Activated B cell treated with CpG ODN at 0.5 μM for 24 hours (primary cell): ENCODE measurements at places on chromosomes 2 and 18.
A peak's percentile ranks its signal among the peaks of the same experiment; 100 is the strongest.

- H3K36me3 ChIP-seq: peaks cover 4% of the 10 kb centered on the region
- peak overlapping the region; percentile 12 for H3K4me3 ChIP-seq
- H3K27me3 ChIP-seq: no peaks in the 10 kb centered on the region
These were observed 335.7 kb upstream of the HS6ST1 start for GRCh38 chr2:128654408-128654807.

GRCh38 chr2:64762301-64762997 lies 108.7 kb upstream of the SERTAD2 start:
- DNase-seq: no peak
- H3K36me3 ChIP-seq: no peaks in the 10 kb centered on the region
- H3K27ac ChIP-seq: no peak overlapping the region
- H3K27me3 ChIP-seq: no peaks in the 10 kb centered on the region
- no peak overlapping the region for H3K4me3 ChIP-seq

- no peaks in the 10 kb centered on the region for H3K27me3 ChIP-seq
- H3K36me3 ChIP-seq: no peaks in the 10 kb centered on the region
- H3K4me1 ChIP-seq: peaks cover 5% of the 10 kb centered on the region
- no peak overlapping the region for H3K27ac ChIP-seq
- DNase-seq: no peak
These were observed 6.2 kb upstream of the KDSR start for GRCh38 chr18:63373161-63373560.

DNA sequence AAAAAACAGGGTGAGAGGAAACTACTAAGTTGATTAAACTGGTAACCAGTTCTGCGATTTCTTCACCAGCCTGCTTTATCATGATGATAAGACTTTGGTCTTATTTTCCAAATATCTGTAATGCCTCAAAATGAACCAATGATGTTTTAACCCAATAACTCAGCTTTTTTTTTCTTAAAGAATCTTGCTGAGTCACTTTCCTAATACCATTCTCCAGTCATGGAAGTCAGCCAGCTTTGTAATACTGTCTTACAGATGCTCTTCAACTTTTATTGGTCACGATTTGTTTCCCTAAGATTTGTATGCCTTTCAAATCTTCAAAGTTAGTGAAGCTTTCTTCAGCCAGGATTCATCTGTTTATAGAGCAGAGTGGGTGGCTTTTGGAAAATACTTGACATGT lies 47.7 kb upstream of the SMIM21 start:
- DNase-seq: no peak
- H3K36me3 ChIP-seq: no peaks in the 10 kb centered on the region
- no peak overlapping the region for H3K4me3 ChIP-seq
- peaks cover 6% of the 10 kb centered on the region for H3K27me3 ChIP-seq
- H3K27ac ChIP-seq: no peak overlapping the region

DNA sequence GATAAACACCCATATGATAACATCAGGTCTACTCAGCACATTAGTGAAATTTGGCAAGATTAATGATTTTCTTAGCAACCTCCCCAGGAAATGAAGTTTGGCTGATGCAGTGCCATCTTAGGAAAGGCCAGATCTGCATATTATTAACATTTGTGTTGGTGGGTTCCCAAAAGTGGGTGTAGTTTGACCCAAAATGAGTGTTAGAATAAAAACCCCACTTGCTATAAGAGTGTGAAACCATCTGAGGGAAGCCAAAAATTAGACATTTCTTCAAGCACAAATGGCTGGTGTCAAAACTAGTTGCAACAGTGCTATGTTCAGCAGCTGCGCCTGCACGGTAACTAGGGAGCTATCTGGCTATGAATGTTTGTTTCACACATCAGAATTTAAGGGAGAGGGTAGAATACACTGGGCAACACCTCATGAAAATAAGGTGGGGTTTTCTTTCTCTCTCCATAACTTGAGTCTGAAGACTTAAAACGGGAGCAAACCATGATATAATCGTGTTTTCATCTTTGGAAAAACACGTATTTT lies 15.9 kb upstream of the CSRNP3 start:
- H3K27ac ChIP-seq: no peak overlapping the region
- H3K27me3 ChIP-seq: peaks cover 8% of the 10 kb centered on the region
- no peak overlapping the region for H3K4me3 ChIP-seq
- H3K4me1 ChIP-seq: no peaks in the 10 kb centered on the region

DNA sequence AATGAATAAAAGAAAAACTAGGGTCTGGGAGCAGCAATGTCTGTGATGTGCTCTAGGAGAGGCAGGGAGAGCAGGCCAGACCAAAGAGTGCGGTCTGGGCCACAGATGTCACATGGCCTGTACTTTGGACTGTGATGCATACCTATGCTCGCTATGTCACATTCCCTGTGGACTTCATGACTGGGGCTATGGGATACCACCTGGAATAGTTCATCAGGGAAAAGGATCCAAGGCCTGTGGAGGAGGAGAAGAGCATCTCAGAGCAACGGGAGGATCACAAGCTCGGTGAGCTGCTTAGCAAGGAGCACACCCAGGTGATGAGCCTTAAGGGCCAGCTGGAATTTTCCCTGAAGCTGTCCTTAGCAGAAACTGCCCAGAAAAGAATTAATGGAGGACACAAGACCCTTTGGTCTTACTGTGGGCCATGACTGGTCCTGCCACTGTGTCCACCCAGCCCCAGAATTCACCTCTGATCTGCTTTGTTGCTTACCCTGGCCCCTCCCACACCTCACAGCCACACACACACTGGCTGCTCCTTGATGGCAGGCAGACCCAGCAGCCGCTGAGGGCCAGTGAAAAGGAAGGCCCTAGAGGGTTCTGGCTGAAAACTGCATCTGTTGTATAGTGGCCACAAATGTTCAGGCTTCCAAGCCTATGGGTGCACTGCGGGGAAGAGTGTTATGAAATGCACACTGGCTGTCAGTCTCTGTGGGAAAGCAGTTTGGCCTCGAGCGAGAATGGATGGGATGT lies 25.3 kb upstream of the GCC2 start:
- no peak overlapping the region for H3K27ac ChIP-seq
- peaks cover 17% of the 10 kb centered on the region for H3K27me3 ChIP-seq
- no peaks in the 10 kb centered on the region for H3K4me1 ChIP-seq
- DNase-seq: no peak
- no peak overlapping the region for H3K4me3 ChIP-seq
- H3K36me3 ChIP-seq: no peaks in the 10 kb centered on the region

DNA sequence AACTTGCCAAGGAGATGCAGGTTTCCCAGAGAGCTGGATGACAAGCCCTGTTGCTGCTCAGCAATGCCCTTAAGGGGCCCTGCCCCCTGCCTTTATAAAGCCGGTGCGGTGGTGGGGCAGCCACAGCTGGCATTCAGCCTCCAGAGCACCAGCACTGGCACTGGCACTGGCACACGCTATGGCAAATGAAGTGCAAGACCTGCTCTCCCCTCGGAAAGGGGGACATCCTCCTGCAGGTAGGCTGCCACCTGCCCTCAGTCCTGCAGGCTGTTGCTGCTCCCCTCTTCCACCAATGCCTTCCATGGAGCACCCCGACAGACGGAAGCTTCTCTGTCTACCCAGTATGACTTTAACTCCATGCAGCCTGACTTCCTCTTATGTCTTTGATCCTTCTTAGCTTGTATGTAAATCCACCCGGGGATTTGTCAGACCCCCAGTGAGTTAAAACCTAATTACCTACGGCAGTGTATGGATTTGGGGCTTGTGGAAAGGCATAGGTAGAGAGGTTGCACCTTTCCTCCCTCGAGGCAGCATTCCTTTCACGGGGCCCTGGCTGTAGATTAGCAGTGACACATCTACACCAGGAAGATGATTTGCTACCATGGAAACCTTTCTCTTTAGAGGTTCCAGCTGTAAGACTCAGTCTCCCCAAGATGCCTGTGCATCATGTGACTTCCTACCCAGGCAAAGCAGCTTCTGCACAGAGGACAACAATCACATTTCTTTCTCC lies at the start of gene DAPL1:
TSS of gene DAPL1 (plus strand) at position 123 of the 730 bp plus-strand sequence. CDS start at position 179, 56 bp downstream.
- H3K36me3 ChIP-seq: no peaks in the 10 kb centered on the region
- no peak for DNase-seq

GRCh38 chr2:10544252-10544651 lies 96.1 kb upstream of the ODC1 start:
- no peaks in the 10 kb centered on the region for H3K36me3 ChIP-seq
- no peak overlapping the region for H3K27ac ChIP-seq
- H3K4me1 ChIP-seq: peaks cover 4% of the 10 kb centered on the region
- DNase-seq: no peak
- H3K27me3 ChIP-seq: peaks cover 40% of the 10 kb centered on the region

DNA sequence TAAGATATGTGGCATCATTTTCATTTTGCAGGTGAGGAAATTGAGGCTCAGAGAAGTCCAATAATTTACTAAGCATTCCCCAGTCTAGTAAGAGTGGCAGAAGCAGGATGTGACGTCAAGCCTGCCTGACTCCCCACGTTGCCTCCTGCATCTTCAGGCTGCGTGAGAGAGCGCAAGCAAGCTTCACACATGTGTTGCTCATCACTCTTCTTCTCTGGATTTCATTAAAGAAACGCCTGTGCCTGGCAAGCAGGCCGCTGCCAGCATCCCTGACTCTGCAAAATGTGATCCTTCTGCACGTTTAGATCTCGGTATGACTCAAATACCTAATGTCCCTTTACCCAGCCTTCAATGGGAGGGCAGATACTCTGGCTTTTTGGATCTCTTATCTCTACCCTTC lies 96.8 kb downstream of the PRKCE start:
- H3K27ac ChIP-seq: no peak overlapping the region
- H3K36me3 ChIP-seq: peaks cover 2% of the 10 kb centered on the region
- no peak for DNase-seq

GRCh38 chr2:2886922-2887321 lies 490.7 kb downstream of the EIPR1 start:
- H3K36me3 ChIP-seq: no peaks in the 10 kb centered on the region
- H3K27ac ChIP-seq: no peak overlapping the region
- no peak for DNase-seq
- no peak overlapping the region for H3K4me3 ChIP-seq
- peaks cover 3% of the 10 kb centered on the region for H3K27me3 ChIP-seq

DNA sequence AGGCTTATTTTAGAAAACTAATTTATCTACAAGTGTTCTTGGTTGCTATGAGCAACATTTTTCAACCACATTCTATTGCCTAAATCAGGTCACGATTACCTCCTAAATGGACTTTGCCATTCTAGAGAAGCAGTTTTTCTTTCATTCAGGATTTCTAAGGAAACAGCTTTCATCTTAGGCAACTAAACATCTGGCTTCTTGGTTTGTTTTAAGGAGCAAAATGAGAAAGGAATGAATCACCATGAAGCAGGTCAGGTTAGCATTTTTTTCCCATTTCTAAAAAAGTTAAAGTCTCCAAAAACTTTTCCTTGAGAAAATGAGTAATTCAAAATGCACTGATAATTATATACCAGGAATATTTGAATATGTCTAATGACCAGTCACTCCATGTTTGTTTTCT lies 114.8 kb downstream of the GAREM1 start:
- DNase-seq: no peak
- no peaks in the 10 kb centered on the region for H3K36me3 ChIP-seq
- H3K27ac ChIP-seq: no peak overlapping the region
- no peaks in the 10 kb centered on the region for H3K4me1 ChIP-seq

GRCh38 chr2:159091976-159092375 lies 123.5 kb downstream of the TANC1 start:
- peak overlapping the region; percentile 62 for H3K27ac ChIP-seq
- H3K4me3 ChIP-seq: peak overlapping the region; percentile 47

DNA sequence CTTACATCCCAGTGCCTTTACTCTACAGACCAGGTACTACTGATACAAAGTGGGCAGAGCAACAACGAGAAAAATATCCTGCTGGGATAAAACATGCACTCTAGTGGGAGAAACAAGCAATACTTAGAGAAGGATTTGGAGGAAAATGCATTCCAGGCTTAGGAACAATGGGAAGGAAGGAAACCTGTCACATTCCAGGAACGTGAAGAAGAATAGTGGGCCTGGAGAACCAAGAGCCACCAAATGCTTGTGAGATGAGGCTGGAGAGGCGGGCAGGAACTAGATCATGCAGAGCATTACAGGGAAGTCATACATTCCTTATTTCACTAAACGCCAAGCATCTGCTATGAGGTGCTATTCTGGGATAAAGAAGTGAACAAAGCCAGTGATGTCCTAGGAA lies 342.3 kb downstream of the DCC start:
- H3K36me3 ChIP-seq: no peaks in the 10 kb centered on the region
- DNase-seq: no peak
- H3K27ac ChIP-seq: no peak overlapping the region
- no peaks in the 10 kb centered on the region for H3K4me1 ChIP-seq
- H3K27me3 ChIP-seq: no peaks in the 10 kb centered on the region
- H3K4me3 ChIP-seq: no peak overlapping the region

DNA sequence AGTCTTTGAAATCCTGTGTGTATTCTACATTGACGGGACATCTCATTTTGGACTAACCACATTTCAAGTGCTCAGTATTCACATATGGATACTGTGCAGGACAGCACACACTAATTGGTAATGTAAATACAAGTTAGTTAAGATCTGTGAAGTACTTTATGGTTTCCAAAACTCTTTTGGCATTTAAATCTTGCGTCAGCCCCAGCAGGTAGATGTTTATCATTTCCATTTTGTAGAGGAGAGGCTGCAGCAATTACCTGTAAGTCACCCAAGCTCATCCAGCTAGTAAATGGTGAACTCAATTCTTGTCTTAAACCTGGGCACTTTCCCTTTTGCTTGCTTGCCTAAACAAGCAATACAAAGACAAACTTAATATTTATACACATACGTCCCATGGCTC lies 1.6 kb upstream of the NAGK start:
- peak overlapping the region; percentile 32 for H3K4me3 ChIP-seq
- no peaks in the 10 kb centered on the region for H3K27me3 ChIP-seq
- H3K36me3 ChIP-seq: peaks cover 27% of the 10 kb centered on the region
- H3K27ac ChIP-seq: no peak overlapping the region
- peaks cover 79% of the 10 kb centered on the region for H3K4me1 ChIP-seq

- DNase-seq: no peak
- no peaks in the 10 kb centered on the region for H3K36me3 ChIP-seq
- H3K4me1 ChIP-seq: no peaks in the 10 kb centered on the region
- no peak overlapping the region for H3K27ac ChIP-seq
These were observed 64.1 kb downstream of the SLC4A3 start for GRCh38 chr2:219691571-219691970.

DNA sequence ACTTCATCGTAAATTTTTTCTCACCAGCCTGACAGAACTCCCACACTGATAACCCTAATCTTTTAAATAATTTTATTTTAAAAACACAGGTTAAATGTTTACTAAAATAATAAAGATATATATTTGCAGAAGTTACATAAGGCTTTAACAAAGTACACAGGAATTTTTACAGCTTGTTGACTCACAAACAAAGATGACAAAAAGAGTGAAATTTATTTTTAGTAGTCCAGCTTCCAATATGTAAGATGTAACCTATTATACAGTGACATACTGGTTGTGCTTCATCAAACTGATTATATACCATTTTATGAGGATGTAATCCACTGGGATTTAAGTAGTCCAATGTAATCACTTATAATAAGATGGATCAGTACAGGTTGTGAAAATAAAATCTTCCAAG lies 348.9 kb upstream of the SLC39A10 start:
- H3K36me3 ChIP-seq: no peaks in the 10 kb centered on the region
- no peak for DNase-seq
- no peaks in the 10 kb centered on the region for H3K4me1 ChIP-seq
